ENCODE measurements at places on chromosomes 11 and 22. TPM values are rescaled to one million over a fixed set of nuclear protein-coding genes. Genes with fewer than 3 reads are reported as not detected.
A peak's percentile ranks its signal among the peaks of the same experiment; 100 is the strongest.

GRCh38 chr11:66366844-66367477 lies 4.6 kb downstream of the SLC29A2 start:
- DNase-seq, result no peak

GRCh38 chr11:15342163-15342562 lies 227.4 kb downstream of the INSC start:
- DNase-seq, result no peak

GRCh38 chr11:63765688-63766241 lies 2.8 kb downstream of the ZFTA start:
- no peak for DNase-seq

- DNase-seq, result peak; percentile 77
Measured at GRCh38 chr11:130897262-130898182, 18.8 kb downstream of the SNX19 start.

- DNase-seq, result no peak
Measured at GRCh38 chr11:124740277-124740882, 638 bp downstream of the NRGN start.

DNA sequence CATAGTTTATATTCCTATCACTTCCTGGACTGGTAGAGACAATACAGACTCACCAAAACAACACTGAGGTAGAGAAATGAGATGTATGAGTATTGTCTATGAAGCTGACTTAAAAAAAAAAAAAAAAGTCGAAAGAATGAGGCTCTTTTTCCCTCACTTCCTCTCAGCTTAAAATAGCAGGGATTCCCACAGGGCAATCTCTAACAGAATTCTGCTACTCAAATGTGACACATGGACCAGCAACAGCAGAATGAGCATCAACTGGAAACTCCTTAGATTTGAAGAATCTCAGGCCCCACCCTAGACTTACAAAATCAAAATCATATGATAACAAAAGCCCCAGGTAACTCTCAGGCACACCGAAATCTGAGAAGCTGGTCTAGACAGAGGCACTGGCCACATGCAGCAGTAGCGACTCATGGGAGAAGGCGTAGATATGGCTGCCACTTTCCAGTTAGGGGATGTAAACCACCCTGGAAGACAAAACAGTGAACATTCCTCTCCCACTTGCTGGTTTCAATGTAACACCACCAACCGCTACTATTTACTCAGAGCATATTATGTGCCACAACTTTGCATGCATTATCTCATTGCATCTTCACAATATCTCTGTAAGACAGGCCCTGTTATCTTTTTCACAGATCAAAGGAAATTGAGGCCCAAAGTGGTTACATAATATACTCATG lies 128.0 kb downstream of the RBFOX2 start:
- DNase-seq, result no peak

GRCh38 chr11:78078218-78079167 lies 1.2 kb downstream of the NDUFC2 start:
- DNase-seq, result no peak

DNA sequence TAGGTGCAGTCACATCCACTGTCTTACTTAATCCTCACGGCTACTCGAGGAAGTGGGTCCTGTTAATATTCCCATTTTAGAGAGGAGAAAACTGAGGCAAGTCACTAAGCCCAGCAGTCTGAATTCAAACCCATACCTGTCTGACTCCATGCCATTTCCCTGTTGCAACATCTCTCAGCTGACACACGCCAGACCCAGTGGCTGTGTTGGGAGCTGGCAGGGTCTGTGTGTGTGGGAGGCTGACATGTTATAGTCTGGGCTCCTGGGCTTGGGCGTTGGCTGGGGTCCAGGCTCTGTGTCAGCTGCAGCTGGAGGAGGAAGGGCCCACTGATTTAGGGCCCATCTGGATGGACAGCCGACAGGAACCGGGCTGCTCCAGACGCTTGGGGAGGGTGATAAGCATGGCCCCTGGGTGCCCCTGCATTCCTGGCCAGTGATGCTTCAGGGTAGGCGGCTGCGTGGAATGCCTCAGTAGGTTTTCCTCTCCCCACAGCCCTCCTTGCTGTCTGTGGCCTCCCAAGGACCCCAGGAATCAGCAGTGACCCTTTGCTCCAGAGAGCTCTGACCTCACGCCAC lies 562.5 kb downstream of the MN1 start:
- peak; percentile 90 for DNase-seq

DNA sequence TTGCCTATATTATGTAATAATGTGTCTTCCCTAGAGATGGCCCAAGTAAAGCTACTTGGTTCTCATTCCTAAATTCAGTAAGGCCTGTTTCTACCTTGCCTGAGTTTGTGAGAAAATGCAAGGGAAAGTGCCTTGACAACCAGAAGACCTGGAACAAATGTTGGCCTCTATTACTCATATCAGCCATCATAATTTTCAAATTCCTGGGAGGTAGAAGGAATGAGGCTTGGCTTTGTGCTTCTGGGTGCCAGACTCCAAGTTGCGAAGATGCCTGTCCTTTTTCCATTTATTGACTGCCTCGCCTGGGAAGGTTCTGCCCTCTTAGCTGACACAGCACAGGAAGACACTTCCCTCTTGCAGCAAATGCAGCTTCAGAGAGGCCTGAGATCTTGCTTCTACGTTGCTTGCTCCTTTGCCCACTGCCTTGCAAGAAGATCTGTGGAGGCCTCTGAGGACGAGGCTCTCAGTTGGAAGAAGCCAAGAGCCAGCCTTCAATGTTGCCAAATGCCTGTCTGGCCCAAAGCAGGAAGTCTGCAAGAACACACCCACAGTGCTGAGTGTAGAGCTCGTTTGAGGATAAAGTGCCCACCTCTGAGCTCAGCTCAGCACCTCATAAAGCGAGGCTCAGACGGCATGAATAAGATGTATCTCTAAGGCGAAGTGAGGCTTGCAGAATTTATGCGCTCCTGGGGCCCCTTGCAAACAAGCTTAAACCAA lies 120.1 kb downstream of the GALNT18 start:
- DNase-seq, result peak; percentile 22

GRCh38 chr11:121793916-121794315 lies 322.1 kb downstream of the BLID start:
- DNase-seq, result no peak

Gene MN1
- 1.7 TPM for total RNA-seq

Gene PATE2
- not detected for total RNA-seq

Gene LARGE2
- total RNA-seq, result 33.9 TPM

Measured in Calu3 (cell line).